ENCODE measurements at places on chromosomes 4 and X.

DNA sequence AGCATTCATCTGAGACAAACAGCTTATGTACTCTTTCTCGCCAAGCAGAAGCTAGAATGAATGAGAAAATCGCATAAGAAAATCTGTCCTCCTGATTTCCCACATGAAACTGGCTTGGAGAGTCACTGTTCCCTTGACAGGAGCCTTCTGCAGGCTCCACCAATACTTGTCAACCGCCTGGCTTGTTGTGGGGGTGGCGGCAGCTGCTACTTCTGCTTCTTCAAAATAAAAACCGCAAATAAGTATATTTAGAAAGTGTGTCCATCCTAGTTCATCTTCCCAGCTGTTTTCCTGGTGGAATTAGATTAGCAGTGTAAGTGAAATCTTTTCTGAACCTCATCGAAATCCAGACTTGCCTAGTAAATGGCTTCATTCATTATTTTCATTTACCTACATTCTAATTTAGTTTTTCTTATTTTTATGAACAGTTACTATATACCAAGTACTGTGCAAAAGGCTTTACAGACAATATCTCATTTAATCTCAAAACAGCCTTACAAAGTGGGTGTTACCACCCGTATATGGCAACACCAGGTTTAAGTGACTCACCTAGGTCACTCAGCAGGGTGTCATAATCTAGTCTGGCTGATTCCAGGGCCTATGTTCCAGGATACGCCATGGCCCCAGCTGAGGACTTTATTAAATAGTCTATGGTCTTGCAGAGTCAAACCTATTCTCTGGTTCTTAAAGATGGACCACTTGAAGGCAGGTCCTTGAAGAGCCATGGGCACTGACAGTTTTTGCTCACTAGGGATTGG is 104.6 kb upstream of the IGFBP7 start:
- peak; percentile 3 for DNase-seq

DNA sequence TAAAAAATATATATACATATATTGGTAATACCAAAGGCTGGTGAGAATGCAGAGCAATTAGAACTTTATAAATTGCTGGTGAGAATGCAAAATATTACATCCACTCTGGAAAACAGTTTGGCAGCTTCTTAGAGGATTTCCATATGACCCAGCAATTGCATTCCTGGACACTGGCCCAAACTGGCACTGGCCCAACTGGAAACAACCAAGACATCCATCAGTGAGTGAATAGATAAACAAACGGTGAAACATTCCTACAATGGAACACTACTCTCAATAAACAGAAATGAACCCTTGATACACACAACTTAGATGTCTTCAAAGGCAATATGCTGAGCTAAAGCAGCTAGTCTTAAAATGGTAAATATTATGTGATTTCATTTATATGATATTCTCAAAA is 524.2 kb downstream of the IQCM start:
- DNase-seq: no peak

DNA sequence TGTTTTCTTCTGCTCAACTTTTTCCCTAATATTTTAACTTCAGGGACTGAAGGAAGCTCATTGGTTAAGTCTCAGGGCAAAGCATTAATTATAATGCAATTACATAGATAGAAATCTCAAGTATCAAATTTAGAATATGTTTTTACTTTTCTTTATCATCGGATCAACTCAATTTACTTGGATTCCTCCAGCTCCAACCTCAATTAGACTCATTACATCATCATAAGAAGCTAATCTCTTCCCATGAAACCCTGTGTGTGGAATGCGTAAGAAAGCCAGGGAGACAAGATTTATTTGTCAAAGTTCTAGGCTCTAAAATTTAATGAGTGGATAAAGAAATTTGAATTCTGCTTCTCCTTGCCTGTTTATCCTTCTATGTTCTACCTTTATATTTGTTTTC is 918.4 kb downstream of the ADGRL3 start:
- no peak for DNase-seq

DNA sequence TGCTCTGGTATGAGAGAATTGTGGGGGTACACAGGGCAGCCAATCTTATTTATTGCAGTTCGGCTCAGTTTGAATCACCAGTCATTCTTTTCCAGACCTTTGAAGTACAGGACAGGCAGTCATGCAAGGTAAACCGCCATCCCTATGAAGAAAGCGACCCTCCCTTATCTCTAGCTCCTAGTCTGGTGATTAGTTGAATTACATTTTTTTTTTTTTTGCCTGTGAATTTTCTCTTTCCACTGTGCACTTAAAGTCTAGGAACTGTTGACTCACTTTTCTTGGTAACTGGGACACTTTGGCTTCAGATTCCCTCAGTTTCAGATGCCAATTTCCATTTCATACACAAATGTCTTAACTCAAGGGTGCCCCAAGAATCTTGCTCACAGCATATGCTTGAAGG is 82.4 kb upstream of the FAM9C start:
- DNase-seq: no peak

- peak; percentile 29 for DNase-seq
These were observed 408.2 kb downstream of the SMARCA1 start for GRCh38 chrX:129115104-129115503.

GRCh38 chr4:74190332-74190731 is 32.4 kb downstream of the MTHFD2L start:
- DNase-seq: no peak

- no peak for DNase-seq
These were observed 367.9 kb upstream of the SLIT2 start for GRCh38 chr4:19883841-19884240.

- no peak for DNase-seq
These were observed 65.6 kb downstream of the MRPL1 start for GRCh38 chr4:77927991-77928925.

Data from common myeloid progenitor, CD34-positive (primary cell).